Cerebellar nuclear complex (tissue), 1 donor: ENCODE measurements at places on chromosomes 3 and 15.

GRCh38 chr3:62982795-62983455 lies 107.7 kb upstream of the CADPS start:
- DNase-seq, result no peak

DNA sequence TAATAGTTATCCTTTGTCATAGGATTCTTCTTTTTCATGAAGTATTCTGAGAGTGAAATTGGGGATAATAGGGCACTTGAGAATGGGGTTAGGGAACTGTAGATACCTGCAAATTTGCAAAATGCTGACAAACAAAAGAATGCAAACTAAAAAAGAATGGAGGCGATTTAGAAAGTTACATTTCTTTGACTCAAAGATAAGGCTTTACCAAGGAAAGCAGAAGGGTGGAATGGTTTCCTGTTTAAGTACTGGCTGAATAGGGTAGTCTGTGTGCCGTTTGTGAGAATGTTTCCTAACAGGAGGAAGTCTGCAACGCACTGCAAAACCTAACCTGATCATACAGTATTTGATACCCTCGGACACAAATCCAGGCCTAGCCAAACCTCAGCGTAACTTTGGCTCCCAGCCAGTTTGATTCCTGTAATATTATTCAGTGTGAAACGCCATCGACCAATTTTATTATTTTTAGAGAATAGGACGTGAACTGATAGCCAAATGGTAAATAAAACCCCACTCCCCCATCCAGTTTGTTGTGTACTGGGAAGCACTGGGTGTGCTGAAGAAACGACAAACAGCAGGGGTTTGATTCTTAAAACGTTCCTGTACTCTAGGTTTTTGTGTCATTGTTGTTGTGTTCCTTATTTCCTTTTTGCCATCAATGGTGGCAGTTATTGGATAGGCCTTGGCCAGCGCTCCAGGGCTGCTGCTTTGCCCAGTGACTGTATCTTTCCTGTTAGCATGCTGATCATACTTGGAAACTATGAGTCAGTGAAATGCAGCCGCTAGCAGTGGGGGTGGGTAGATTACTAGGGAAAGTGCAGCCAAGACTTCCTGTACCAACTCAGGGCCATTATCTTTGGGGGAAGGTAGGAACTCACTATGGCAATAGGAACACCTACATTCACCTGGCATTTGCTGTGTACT lies 148.0 kb upstream of the TBL1XR1 start:
- DNase-seq, result no peak

GRCh38 chr3:133159498-133160475 lies 121.6 kb downstream of the TMEM108 start:
- DNase-seq, result no peak

DNA sequence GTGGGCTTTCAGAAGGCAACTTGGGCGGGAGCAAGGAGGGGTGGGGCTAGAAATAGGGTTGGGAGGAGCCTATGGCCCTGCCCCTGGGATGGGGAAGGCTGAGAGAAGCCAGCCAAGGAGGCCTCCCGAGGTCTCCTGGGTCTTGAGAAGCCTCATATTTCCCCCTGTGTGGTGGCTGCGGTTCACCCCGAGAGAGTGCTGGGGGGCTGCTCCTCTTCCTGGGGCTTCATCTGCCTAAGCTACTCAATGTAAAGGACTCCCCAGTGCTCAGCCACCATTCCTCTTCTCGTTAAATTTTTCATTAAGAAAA lies 174.3 kb downstream of the SMAD6 start:
- DNase-seq, result no peak

- DNase-seq, result no peak
Observed at GRCh38 chr15:73851689-73852088, 21.7 kb upstream of the TBC1D21 start.

DNA sequence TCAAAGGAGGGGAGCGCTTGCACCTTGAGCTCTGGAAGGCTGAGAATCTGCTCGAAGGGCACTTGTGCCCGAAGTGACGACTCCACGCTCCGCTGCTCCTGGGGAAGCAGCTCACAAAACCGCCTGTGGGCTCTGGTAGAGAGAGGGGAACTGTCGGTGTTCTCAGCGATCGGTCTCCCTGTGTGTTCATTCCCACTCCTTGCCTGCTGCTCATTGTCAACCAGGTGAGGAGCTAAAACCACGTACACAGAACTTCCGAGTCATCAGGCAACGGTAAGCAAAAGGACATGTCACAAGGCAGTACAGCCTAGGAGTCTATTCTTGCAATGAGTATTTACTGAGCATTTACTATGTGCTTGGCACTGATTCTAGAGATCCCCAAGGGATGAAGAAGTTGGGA lies 1.5 kb downstream of the CIB1 start:
- no peak for DNase-seq

GRCh38 chr3:111173906-111174305 lies 102.3 kb downstream of the NECTIN3 start:
- no peak for DNase-seq

DNA sequence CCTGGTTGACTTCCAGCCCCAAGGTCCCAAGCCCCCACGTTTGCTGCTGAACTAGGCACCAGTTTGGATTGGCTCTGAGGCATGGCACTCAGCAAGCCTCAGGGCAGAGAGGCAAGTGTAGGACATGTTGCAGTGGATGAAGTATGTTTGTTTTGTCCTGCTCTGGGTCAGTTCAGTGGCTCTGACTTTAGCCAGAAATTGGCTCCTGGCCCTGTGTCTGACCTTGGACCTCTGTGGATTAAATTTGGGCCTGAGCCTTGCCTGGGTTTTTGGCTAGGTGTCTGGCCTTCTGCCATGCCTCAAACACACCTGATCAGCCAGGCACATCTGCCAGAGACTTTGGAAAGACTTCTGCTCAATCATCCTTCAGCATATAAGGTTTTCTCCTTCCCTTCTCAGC lies 3.6 kb upstream of the MRAS start:
- DNase-seq, result no peak

DNA sequence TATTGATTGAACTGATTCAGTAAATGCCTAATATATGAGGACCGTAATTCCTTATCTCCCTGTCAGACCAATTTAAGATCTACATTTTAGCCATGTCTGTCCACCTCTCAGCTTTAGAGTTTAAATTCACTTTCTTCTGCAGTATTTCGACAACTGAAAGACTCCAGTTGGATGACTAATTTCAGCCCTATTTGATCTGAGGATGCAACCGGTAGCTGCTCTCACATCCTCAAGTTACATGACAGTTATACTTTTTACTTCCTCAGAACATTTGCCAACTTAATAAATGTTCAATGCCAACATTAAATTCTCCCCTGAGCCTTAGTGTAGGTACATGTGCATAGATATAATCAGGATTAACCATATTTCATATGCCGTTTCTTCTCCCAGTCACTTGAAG lies 2.5 kb upstream of the HHLA2 start:
- no peak for DNase-seq

DNA sequence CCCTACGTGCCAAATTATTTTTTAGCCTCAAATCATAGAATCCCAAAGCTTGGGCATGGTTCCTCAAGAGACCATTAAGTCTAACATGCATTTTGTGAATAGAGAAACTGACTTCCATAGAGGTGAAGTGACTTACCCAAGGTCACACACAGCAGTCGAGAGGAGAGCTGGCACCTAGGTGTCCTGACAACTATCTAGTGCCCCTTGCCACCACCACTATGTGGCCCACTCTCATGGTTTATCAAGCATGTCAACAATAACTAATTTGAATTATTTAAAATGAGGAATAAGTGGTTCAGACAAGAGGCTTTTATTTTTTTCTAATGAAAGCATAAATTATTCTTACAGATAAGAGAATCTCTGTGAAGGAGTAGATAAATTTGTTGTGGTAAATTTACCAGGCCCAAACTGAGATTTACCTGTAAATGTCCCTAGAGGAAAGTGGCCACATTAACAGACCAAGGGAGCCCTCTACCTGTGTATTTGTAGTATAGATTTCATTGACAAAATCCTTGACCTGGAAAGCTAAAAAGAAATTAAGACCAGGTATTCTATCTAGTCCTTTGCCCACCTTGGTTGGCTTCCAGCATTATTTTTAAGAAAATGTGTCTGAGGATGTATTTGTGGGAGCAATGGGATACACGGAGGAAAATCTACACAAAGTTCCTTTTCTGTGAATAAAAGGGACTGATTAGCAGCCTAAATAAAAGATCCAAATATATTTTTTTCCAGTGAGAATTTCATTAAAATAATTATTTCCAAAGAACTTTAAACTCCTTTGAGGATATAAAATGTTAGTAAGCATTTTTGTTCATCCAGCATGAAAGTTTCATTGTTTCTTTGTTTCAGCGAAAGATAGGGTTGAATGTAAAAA lies 49.1 kb downstream of the IQCH start:
- DNase-seq, result no peak

- DNase-seq, result no peak
Observed at GRCh38 chr3:48561045-48561736, 2.4 kb downstream of the UCN2 start.

DNA sequence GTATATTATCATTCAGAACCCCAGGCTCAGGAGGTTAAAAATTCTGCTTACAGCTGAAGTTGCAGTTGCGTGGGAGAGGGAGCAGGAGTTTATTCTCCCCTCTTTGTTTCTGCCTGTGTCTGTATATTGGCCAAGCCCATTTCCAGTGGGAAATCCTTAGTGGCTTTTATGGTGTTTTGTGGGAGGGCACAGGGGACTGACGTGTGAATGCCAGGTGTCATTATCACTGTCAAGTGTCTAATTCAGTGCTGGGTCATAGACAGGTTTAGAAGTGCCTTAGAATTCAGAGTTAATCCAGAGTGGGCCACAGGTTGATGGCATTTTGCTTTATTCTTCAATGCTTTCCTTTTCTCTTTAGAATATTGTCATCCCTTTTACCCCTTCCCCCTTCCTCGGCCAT lies 33.4 kb downstream of the SLCO3A1 start:
- no peak for DNase-seq

DNA sequence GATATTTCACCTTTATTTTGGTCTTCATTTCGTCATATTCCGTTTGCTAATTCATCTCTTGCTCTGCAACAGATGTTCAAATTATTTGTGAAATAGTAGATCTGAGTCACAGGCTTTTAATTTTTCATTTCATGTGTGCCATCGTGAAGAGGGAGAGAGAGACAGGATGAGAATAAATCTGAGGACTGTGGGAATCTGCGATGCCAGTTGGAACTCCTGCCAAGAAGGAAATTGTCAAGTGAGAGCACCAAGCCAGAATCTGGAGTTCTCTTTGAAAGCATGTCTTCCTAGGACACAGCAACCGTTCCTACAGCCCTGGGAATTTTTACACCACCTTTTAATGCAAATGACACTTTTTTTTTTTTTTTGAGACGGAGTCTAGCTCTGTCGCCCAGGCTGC lies 48.8 kb downstream of the NSMCE3 start:
- no peak for DNase-seq

DNA sequence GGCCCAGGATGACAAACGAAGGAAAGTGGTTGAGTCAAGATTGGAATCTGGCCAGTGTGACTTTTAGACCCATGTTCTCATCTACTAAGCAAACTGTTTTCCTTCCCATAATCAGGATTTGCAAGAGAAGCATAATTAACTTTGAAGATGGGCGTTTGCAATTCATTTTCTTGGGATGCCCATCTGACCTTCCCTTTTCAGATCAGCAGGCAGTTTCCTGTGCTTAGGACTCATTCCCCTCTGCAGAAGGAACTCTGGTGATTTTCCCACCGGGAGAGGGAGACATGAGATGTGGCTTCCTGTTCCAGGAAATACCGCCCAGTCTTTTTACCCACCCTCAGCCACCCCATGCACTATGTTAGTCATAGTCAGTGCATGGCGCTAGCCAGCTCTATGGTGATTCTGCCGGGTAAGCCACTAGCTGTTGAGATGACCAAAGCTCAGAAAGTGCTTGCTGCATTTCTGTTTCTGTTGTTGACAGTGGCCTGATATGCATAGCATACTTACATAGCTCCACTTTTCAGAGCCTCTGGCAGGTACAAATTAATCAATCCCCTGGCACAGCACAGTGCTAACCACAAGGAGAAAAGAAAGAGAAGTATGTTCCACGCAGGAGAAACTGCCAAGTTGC lies 129.4 kb downstream of the VGLL4 start:
- DNase-seq, result no peak

DNA sequence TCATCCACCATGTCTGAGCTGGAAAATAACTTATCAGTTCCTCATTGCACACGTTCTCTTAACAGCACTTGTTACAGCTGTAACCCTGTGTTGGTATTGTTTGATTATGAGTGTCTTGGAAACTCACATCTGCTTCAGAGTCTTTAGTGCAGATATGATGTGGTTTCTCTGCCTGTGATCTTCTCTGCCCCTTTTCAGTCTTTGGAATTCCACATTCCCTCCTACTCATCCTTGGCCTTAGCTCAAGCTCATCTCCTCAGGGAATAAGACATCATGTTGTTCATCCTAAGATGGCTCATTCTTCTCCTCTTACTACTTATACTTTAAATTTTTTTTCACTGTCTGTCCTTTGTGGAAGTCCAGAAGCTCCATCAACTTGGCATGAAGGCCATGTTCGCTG lies 77.7 kb downstream of the SYNPR start:
- no peak for DNase-seq

DNA sequence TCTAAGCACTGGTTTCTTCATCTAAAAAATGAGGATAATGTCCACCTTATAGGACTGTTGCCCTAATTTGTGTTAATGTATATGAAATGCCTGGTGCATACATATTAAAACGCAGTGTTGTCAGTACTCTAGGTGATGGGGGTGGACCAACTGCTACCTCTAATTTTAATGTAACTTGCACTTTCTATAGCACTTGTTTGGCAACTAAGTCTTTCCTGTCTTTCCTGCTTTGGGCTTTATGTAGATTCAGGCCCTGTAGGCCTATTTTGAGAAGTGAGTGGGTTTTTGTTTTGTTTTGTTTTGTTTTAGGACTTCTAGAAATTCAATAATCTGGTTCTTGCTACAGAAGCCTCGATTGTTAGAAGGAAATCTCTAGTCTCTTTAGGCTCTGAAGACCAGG lies 21.2 kb downstream of the SLC7A14 start:
- DNase-seq, result no peak

DNA sequence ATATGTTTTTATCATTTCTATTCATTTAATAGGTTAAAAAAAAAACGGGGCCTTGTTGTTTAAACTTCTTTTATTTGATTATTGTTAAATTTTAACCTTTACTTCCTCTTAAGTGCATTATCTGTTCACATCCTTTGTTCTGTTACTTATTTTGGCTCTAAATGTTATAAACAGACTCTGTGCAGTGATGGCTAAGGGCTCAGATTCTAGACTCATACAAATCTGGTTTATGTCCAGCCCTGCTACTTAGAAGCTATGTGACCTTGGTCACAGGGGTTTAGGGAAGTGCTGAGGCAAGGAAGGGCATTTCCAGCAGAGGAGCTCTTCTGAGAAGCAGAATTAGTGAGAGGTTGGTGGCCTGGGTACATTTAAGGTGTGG lies 55.3 kb upstream of the VILL start:
- DNase-seq, result no peak

DNA sequence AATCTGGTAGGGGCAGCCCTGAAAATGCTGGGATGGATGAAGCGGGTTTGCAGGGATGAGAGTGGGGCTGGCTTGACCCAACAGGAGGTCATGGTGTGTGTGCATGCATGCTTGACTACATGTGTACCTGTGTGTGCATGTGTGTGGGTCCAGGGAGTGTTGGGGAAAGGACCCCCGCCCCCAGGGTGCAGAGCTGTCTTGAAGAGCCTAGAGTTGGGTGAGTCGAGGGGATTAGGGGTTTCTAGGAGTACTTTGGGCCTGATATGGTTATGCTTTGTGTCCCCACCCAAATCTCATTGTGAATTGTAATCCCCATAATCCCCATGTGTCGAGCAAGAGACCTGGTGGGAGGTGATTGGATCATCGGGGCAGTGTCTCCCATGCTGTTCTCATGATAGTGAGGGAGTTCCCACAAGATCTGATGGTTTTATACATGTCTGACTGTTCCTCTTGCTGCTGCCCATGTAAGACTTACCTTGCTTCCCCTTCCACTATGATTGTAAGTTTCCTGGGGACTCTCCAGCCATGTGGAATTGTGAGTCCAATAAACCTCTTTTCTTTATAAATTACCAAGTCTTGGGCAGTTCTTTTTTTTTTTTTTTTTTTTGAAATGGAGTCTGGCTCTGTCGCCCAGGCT lies 5.2 kb upstream of the LCTL start:
- DNase-seq, result no peak
